Karpas-422 (cell line): ENCODE measurements at places on chromosomes 12 and 14. TPM values are rescaled to one million over a fixed set of nuclear protein-coding genes. Genes with fewer than 3 reads are reported as not detected.

AQP2 gene
- 0.07 and 0.63 TPM in 2 replicates for total RNA-seq

CISTR gene
- total RNA-seq = not detected in 2 replicates

ERBB3 gene
- total RNA-seq = not detected in 2 replicates

GRCh38 chr14:25887251-25887878 lies 710.5 kb downstream of the NOVA1 start:
- H3K4me1 ChIP-seq = no peaks in the 10 kb centered on the region
- no peaks in the 10 kb centered on the region for H3K36me3 ChIP-seq
- H3K4me3 ChIP-seq = no peak overlapping the region
- DNase-seq = no peak

DNA sequence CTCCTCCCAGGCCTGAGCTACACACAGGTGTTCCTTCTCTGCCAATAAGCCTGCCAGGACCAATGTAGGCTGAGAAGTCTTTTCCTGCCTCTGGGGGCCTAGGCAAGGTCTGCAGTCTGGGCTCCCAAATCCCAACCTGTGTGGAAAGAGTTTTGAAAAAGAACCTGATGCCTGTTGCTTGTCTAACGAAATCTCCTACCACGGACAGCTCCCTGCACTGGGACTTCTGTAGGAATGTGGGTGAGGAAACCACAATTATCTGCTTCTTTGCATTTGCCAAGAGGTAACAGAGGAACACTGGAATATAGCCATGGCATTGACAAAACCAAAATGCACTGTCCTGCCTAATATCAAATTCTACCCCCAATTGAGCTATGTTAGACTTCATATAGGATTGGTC lies 877.0 kb upstream of the TMEM132C start:
- H3K36me3 ChIP-seq = no peaks in the 10 kb centered on the region
- H3K4me1 ChIP-seq = no peaks in the 10 kb centered on the region
- H3K27me3 ChIP-seq = no peaks in the 10 kb centered on the region
- H3K4me3 ChIP-seq = no peak overlapping the region

TAS2R7 gene
- total RNA-seq = 0.47 TPM in 1 of 2 replicates, not detected in the other

DNA sequence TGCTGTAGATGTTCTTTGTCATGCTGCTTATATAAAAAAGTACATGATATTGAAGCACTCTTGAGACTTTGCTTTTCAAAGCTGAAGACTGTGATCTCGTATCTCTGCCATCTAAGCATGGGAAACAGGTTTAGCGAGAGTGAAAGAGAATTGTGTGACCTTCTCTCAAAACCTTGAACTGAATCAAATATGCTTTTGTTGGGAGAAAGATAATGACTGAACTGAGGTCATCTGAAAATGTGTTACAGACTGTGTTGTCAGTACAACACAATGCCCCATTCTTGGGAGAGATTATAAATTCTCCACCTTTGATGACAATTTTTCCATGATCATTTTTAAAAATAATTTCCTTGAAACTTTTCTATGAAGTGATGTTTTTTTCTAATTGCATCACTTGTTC lies 272.1 kb upstream of the SEL1L start:
- H3K4me3 ChIP-seq = no peak overlapping the region
- H3K4me1 ChIP-seq = no peaks in the 10 kb centered on the region
- no peaks in the 10 kb centered on the region for H3K36me3 ChIP-seq
- no peak overlapping the region for H3K27ac ChIP-seq
- no peak for DNase-seq

- no peaks in the 10 kb centered on the region for H3K27me3 ChIP-seq
- no peak for DNase-seq
- no peak overlapping the region for H3K4me3 ChIP-seq
- no peaks in the 10 kb centered on the region for H3K4me1 ChIP-seq
- no peak overlapping the region for H3K27ac ChIP-seq
These were observed 770.6 kb downstream of the AACS start for GRCh38 chr12:125835852-125836251.

GRCh38 chr14:65550779-65551643 lies 138.5 kb downstream of the FUT8 start:
- H3K4me1 ChIP-seq = peaks cover 37% of the 10 kb centered on the region
- H3K27me3 ChIP-seq = no peaks in the 10 kb centered on the region
- H3K36me3 ChIP-seq = no peaks in the 10 kb centered on the region
- DNase-seq = no peak

BMAL2 gene
- total RNA-seq = not detected in 2 replicates

DNA sequence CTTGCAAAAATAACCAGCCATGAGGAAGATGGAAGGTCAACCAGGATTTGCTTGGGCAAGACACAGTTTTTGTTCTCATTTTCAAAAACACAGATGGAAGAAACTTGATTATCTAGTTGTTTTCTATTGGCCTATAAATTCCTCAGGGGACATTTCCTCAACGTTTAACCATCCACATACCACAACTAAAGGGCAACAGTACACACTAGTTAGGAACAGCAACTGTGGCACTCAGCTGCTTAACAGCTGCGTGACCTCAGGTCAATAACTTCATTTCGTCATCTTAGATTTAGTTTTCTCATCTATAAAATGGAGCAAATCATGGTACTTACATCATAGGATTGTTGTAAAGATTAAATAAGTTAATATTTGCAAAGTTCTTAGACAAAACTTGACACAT lies 18.7 kb downstream of the SSTR1 start:
- H3K4me1 ChIP-seq = no peaks in the 10 kb centered on the region
- no peak overlapping the region for H3K27ac ChIP-seq
- no peaks in the 10 kb centered on the region for H3K36me3 ChIP-seq
- no peak for DNase-seq
- H3K4me3 ChIP-seq = no peak overlapping the region
- H3K27me3 ChIP-seq = no peaks in the 10 kb centered on the region

IL31 gene
- total RNA-seq = not detected in 2 replicates

ADCY4 gene
- 0.07 and 0.69 TPM in 2 replicates for total RNA-seq

FIGNL2 gene
- not detected in 2 replicates for total RNA-seq

GRCh38 chr12:6559500-6559899 lies 3.7 kb upstream of the IFFO1 start:
- peaks cover 63% of the 10 kb centered on the region for H3K36me3 ChIP-seq
- no peaks in the 10 kb centered on the region for H3K27me3 ChIP-seq
- DNase-seq = no peak
- H3K4me1 ChIP-seq = peaks cover 13% of the 10 kb centered on the region
- no peak overlapping the region for H3K27ac ChIP-seq

FAR2 gene
- total RNA-seq = not detected in 2 replicates

KRT79 gene
- total RNA-seq = not detected in 2 replicates

DNA sequence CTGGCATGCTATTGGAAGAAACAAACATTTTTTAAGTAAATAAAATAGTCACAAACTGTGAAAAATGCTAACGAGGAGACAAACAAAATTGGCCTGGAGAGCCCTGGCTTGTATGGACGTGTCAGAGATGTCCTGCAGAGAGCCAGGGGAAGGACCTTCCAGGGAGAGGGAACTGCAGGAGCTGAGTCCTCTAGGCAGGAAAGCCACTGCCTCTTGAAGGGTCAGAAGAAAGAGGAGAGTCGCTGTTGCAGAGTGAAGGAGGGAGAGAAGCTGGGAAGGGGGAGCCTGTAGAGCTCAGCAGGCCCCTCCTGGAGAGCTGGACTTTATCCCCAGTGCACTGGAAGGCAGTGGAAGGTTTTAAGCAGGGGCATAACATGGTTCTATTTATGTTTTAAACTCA lies 80.3 kb upstream of the PWP1 start:
- DNase-seq = no peak
- H3K36me3 ChIP-seq = no peaks in the 10 kb centered on the region
- no peaks in the 10 kb centered on the region for H3K27me3 ChIP-seq
- H3K4me1 ChIP-seq = no peaks in the 10 kb centered on the region

DNA sequence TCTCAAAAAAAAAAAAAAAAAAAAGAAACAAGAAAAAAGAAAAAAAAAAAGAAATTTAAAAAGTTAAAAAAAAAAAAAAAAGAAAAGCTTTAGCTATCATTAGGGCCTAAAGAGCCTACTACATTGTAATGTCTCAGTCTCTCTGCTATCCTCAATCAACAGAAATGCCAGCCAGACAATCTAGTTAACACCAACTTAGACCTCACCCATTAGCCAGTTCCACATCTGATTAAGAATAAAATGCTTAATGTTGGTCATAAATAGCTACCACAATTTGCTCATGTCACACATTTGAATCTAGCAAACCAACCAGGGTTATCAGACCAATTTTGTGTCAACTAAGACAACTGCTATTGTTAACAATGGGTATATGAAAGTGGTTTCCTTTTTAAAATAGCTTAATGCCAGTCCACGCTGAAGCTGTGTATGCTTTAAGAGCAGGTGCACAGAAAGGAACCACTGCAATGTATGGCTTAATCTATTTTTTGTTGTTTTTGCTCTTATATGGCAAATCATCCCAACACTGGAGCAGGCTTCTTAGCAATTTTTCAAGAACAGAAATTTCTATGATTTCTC lies 45.5 kb upstream of the SELPLG start:
- no peaks in the 10 kb centered on the region for H3K36me3 ChIP-seq
- no peak overlapping the region for H3K27ac ChIP-seq
- H3K27me3 ChIP-seq = no peaks in the 10 kb centered on the region
- H3K4me1 ChIP-seq = no peaks in the 10 kb centered on the region
- H3K4me3 ChIP-seq = no peak overlapping the region

DNA sequence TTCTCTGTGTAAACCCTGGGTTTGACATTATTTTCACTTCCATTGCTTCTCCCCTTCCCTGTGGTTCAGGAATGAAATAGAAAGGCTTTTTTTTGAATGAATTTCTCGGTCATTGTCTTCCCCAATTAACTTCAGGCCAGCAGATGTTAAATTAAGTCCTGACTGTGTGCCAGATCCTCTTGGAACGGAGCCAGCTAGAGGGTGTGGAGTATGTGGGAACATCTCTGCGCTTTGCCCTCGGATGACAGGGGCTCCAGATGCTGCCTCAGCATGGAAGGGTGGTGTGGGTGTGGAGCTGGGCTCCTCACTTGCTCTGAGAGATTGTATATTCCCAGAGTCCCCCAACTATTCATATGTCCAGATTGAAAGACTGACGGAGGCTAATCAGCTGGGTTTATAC lies 13.1 kb downstream of the KRT85 start:
- H3K27ac ChIP-seq = no peak overlapping the region
- H3K36me3 ChIP-seq = no peaks in the 10 kb centered on the region
- peaks cover 21% of the 10 kb centered on the region for H3K4me1 ChIP-seq
- no peaks in the 10 kb centered on the region for H3K27me3 ChIP-seq

AEBP2 gene
- 15.5 and 31.6 TPM in 2 replicates for total RNA-seq

GRCh38 chr12:68109444-68110217 lies 49.9 kb downstream of the IFNG start:
- no peak for DNase-seq
- H3K4me3 ChIP-seq = no peak overlapping the region
- no peaks in the 10 kb centered on the region for H3K27me3 ChIP-seq
- no peaks in the 10 kb centered on the region for H3K4me1 ChIP-seq

DNA sequence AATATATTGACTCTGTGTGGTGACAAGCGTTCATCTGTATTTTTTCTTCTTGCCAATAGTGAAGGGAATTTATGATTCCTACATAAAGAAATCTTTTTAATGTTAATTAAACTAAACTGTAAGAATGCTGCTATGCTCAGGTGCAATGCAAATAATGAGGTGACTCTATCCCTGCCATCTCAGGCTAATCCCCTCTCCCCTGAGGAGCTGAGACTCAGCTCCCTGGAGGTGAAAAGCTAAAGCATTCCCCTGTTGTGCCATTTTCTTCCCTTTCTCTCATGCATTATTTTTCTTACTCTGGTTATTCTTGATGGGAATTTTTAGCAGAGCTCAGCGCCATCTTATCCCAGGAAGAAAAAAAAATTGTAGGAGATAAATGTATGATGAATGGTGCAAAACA lies 113.9 kb upstream of the FGD4 start:
- peak; percentile 63 for DNase-seq
- H3K27ac ChIP-seq = peak overlapping the region; percentile 95
- H3K4me1 ChIP-seq = peaks cover 65% of the 10 kb centered on the region
- H3K4me3 ChIP-seq = peak overlapping the region; percentile 48
- 0 out of 2 replicates have a peak, but pooled peaks cover 3% of the 10 kb centered on the region for H3K36me3 ChIP-seq

AMHR2 gene
- not detected in 2 replicates for total RNA-seq

GRCh38 chr14:55938249-55938791 lies 179.9 kb upstream of the PELI2 start:
- H3K4me3 ChIP-seq = no peak overlapping the region
- H3K4me1 ChIP-seq = no peaks in the 10 kb centered on the region
- DNase-seq = no peak
- H3K36me3 ChIP-seq = no peaks in the 10 kb centered on the region

- no peak for DNase-seq
- no peaks in the 10 kb centered on the region for H3K4me1 ChIP-seq
- no peak overlapping the region for H3K27ac ChIP-seq
- H3K36me3 ChIP-seq = no peaks in the 10 kb centered on the region
- H3K4me3 ChIP-seq = no peak overlapping the region
These were observed 12.8 kb upstream of the BMAL2 start for GRCh38 chr12:27319848-27320247.
